ENCODE measurements at places on chromosomes 11 and 22. TPM values are rescaled to one million over a fixed set of nuclear protein-coding genes. Genes with fewer than 3 reads are reported as not detected.

- DNase-seq, result no peak
Measured at GRCh38 chr11:41955066-41955465, 495.6 kb upstream of the LRRC4C start.

DNA sequence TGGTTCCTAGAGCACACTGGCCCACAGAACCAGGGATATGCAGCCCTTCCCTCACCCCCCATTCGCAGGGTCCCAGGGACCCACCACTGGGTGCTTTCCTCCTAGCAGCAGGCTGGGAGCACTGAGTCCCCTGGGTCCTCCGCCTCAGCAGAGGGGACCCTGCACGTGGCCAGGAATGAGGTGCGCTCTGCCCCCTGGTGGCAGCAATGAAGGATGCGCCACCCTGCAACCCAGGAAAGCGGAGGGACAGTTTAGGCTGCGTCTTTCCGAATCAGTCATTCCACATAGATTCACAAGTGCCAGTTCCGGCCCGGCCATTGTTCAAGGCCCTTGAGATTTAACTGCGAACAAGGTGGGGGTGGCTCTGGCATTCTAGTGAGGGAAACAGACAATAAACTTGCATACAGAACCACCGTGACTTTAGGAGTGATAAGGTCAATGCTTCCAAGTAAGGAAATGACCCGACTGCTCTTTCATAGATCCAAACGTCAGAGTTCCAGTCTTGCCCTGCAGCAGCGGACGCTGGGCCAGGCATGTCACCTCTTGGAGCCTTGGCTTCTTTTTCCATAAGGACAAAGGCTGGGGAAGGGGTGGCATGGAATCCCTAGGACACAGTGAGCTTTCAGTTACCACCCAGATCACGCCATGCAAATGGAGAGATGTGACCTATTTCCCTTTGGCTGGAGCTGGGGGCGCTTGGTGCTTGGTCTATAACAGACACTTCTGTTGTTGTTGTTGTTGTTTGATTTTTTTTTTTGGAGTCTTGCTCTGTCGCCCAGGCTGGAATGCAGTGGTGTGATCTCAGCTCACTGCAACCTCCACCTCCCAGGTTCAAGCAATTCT is 7.7 kb downstream of the RIN1 start:
- DNase-seq, result no peak

- no peak for DNase-seq
Measured at GRCh38 chr11:117643606-117644300, 153.3 kb downstream of the DSCAML1 start.

- no peak for DNase-seq
Measured at GRCh38 chr11:68325183-68325906, 13.0 kb downstream of the LRP5 start.

DNA sequence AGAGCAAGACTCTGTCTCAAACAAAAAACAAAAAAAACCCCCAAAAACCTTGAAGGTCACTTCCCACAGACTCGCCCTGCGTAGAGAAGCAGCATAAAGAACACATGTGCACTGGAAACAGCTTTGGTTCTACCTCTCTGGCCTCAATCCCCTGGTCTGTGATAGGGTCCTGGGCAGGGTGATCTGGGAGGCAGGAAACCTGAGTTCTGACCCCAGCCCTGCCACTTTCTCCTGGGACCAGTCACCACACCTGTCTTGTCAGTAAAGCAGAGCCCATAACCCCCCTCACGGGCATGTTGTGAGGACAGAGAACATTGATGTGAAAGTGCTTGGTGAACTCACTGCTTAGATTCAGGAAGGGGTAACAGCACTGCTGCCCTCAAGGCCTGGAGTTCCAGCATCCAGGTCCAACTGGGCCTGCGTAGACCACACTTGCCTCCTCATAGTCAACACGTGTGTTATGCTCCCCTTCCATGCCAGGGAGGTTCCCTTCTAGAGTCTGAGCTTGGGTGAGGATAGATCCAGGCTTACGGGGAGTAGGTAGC is 11.4 kb downstream of the UCP2 start:
- DNase-seq, result no peak

GRCh38 chr11:25247336-25247735 is 750.5 kb downstream of the LUZP2 start:
- no peak for DNase-seq

The DERL3 gene
- polyA plus RNA-seq, result 5.1 TPM

- DNase-seq, result no peak
Measured at GRCh38 chr11:118921121-118921928, 4.4 kb downstream of the BCL9L start.

DNA sequence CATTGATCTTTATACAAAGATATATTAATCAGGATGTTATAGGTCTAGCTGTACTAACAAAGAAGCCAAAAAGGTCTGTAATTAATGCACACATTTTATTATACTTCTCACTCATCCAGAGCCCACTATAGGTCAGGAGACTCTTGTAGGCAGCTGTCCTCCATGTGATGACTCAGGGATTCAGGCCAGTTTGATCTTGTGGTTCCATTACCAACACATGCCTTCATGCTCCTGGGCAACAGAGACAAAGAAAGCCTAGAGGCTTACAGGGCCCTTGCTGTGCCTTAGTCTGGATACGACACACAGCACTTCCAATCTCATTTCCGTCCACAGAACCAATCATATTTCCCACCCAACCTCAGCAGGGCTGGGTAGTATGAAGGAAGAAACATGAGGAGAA is 150.3 kb upstream of the NCAM1 start:
- DNase-seq, result no peak

Data from left renal pelvis (tissue), 4 donors.